ENCODE measurements at places on chromosomes 4 and X.

- no peak for DNase-seq
Observed at GRCh38 chr4:162101337-162101736, 62.5 kb downstream of the FSTL5 start.

DNA sequence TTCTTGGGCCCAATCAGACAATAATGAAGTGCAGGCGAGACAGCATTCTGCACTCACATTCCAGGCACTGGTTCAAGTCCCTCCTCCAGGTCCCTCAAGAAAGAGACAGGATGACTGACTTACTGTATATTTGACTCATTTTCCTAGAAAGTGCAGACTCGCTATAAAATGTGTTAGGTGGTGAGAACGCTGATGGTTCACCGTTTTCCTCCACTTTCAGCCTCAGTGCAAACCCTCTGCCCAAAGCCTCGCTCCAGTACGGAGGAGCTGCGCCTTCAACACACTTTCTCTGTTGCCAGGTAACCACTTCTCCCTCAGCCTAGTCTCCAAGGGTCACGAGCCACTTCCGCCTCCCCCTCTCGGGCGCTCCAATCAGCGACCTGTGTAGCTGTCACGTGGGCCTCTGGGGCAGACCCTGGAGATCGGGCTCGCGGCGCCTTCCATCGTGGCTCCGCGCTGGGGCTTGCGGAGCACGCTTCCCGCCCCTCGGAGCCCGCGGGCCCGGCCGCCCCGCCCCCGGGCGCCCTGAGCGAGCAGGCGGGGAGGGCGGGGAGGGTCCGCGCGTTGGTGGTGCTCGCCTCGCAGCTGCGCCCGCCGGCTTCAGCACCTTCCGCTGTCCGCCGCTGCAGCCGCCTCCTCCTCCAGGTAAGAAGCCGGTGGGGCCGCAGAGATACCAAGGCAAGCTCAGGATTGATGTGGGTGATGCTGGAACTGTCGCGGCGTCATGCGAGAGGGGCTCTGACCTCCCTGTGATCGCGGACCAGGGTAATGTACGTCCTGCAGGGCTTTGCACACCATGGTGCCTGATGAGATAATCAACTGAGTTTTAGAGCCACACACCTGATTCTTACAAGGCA is at the start of gene WDR17:
WDR17 (plus strand) TSS at position 407 of the 857 bp plus-strand sequence. CDS start 45,740 bp downstream, outside the sequence.
- peak; percentile 60 for DNase-seq

GRCh38 chr4:185457136-185457535 is 14.4 kb downstream of the CCDC110 start:
- DNase-seq, result no peak

- peak; percentile 18 for DNase-seq
Observed at GRCh38 chrX:129600981-129601424, 53.8 kb downstream of the APLN start.

- DNase-seq, result no peak
Observed at GRCh38 chr4:59818656-59819055, 1381.5 kb upstream of the ADGRL3 start.

GRCh38 chr4:156138781-156139280 is 185.2 kb upstream of the CTSO start:
- DNase-seq, result no peak
